GM13976 (cell line): ENCODE measurements at places on chromosomes 4 and X.

- DNase-seq, result no peak
Measured at GRCh38 chr4:72484981-72485380, 84.0 kb downstream of the ADAMTS3 start.

- no peak for DNase-seq
Measured at GRCh38 chr4:164488114-164488513, 265.8 kb upstream of the SMIM31 start.

GRCh38 chrX:17993062-17993461, 132.0 kb upstream of the RAI2 start:
- no peak for DNase-seq

DNA sequence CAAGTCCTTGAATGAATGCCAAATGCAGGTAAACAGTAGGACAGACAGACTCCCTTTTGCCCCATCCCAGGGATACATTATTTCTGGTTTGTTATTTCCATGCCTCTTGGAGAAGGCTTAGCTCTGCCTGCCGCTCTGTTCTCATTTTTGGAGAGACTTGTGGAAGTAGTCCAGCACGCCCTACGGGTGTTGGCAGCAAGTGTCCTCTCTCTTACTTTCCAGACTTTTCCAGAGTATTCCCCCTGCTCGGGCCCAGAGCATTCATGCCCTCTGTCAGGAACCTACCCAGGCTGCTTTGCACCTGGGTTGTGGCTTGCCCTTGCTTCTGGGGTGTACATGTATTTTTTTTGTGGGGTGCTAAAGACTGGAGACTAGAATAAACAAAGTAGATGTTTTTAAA, 15.3 kb downstream of the SLC34A2 start:
- no peak for DNase-seq

- no peak for DNase-seq
Measured at GRCh38 chr4:66906314-66906713, 639.0 kb downstream of the CENPC start.

DNA sequence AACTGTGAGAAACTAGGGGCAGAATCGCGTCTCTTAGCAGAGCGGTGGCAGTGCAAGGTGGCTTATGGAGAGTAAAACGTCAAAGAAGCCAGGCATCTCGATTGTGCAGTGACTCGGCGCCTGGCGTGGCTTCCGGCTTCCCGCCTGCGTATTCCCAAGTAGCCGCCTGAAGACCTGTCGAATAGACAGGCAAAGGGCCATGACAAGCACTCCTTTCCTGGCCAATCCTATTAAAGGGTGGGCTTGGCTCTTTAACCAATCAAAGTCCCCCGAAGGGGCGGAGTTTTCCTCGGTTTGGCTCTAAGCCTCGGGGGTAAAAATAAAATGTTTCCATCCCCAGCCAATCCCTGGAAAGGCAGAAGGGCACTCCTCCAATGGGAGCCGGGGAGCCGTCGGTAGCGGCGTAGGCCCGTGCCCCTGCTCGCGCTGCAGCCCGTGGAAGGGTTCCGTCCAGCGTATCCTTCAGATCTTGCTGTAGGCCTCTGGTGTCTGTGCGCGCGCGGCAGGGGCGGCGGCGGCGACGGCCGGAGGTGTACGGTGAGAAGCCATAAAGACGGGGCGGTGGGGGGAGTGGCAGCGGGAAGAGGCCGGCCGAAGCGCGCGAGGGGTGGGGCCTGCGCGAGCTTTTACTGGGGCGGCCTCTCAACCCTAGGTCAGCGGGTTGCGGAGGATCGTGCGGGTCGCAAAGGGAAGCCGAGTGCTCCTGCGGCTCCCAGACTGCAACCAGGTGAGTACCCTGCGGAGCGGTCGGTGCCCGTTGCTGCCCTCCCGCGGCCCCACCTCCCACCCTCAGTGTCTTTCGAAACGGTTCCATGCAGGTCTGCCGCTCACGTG, at the start of gene KANTR:
TSS of gene KANTR (plus strand) at position 395 of the 834 bp plus-strand sequence. CDS start 30,131 bp downstream, outside the sequence.
- peak; percentile 87 for DNase-seq

GRCh38 chr4:72446353-72447055, 122.5 kb downstream of the ADAMTS3 start:
- DNase-seq, result no peak

DNA sequence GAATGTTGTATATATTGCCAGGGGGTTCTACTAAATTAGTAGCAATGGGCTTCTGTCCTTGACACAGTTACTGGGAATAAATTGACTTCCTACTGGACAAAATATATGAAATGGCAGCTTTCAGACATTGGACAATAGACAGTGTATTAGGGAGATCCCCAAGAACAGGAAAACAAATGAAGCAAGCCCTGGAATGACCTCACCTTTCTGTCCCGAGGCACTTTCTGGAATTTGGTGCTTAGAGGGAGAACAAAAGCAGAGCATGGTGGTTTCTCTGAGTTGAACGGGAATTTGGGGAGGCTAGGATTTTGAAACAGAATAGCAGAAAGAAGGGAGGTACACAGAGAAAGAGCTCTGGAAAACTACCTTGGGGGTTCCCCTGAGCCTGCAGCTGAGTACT, 187.7 kb upstream of the MAGEB2 start:
- no peak for DNase-seq

GRCh38 chrX:121308276-121308805, 260.9 kb downstream of the GLUD2 start:
- DNase-seq, result peak; percentile 22

GRCh38 chr4:34628471-34628870, 1615.8 kb downstream of the ARAP2 start:
- no peak for DNase-seq

- DNase-seq, result no peak
Measured at GRCh38 chr4:15237648-15238230, 190.1 kb upstream of the C1QTNF7 start.

GRCh38 chr4:6028168-6028567, 9.9 kb upstream of the C4orf50 start:
- DNase-seq, result no peak

DNA sequence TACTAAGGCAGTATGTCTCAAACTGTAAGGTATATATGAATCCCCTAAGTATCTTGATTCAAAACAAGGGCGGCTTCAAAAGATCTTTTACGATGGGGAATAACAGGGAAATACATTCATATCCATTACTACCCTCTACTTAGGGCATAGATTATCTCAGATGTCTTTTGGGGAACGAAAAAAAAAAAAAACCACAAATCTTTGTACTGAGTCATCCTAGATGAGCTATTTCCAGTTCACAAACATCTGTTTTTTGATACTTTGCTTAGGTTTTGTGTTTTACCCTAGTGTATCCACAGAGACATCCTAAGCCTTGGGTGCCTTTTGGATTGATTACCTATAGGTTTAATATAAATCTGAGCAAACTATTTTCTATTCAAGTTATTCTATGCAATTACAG, 457.2 kb downstream of the NLGN4X start:
- DNase-seq, result no peak
